ENCODE measurements at places on chromosomes 2 and 18. TPM values are rescaled to one million over a fixed set of nuclear protein-coding genes. Genes with fewer than 3 reads are reported as not detected.

GRCh38 chr2:212538305-212539071, at the start of gene ERBB4:
ERBB4 (minus strand) TSS chr2:212538802; CDS start chr2:212538530, 272 bp downstream.
- DNase-seq: no peak
- H3K36me3 ChIP-seq: no peaks in the 10 kb centered on the region
- H3K4me3 ChIP-seq: peak within 1 kb of the TSS; percentile 93

GRCh38 chr2:109032229-109032820, 43.3 kb upstream of the EDAR start:
- no peaks in the 10 kb centered on the region for H3K36me3 ChIP-seq
- peaks cover 34% of the 10 kb centered on the region for H3K27me3 ChIP-seq
- H3K4me3 ChIP-seq: peak overlapping the region; percentile 71
- DNase-seq: no peak
- H3K4me1 ChIP-seq: peaks cover 9% of the 10 kb centered on the region

DNA sequence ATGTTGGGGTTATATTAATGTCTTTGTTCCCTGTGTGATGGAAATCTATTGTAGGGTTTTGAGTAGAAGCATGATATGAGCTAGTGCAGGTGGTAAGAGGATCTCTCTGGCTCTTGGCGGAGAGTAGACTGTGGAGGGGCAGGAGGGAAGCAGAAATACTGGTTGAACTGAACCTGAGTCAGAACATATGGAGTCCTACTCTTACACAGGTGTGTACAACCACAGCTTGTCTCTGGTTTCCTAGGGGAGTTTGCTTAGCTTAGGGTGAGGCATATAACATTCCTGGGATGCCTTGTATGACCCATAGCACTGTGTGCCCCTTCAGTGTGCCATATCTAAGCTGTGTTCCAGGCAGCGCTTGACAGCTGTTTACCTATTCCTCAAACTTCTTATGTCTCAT, 97.3 kb upstream of the GCFC2 start:
- DNase-seq: no peak
- no peak overlapping the region for H3K4me3 ChIP-seq
- peaks cover 4% of the 10 kb centered on the region for H3K27me3 ChIP-seq
- H3K4me1 ChIP-seq: no peaks in the 10 kb centered on the region
- H3K27ac ChIP-seq: no peak overlapping the region

GRCh38 chr18:58255701-58256311, 211.8 kb downstream of the NEDD4L start:
- no peak for DNase-seq
- no peaks in the 10 kb centered on the region for H3K27me3 ChIP-seq
- no peak overlapping the region for H3K4me3 ChIP-seq
- H3K4me1 ChIP-seq: peaks cover 48% of the 10 kb centered on the region
- peaks cover 7% of the 10 kb centered on the region for H3K36me3 ChIP-seq
- no peak overlapping the region for H3K27ac ChIP-seq

- peaks cover 7% of the 10 kb centered on the region for H3K4me1 ChIP-seq
- peak; percentile 90 for DNase-seq
- H3K4me3 ChIP-seq: no peak overlapping the region
- no peak overlapping the region for H3K27ac ChIP-seq
Measured at GRCh38 chr2:219308142-219309101, 779 bp downstream of the PTPRN start.

GRCh38 chr2:211745295-211746097, 793.1 kb downstream of the ERBB4 start:
- no peaks in the 10 kb centered on the region for H3K36me3 ChIP-seq
- no peak overlapping the region for H3K27ac ChIP-seq
- no peak for DNase-seq
- no peak overlapping the region for H3K4me3 ChIP-seq
- H3K4me1 ChIP-seq: peaks cover 2% of the 10 kb centered on the region

The ITGB6 gene
- 0.13 TPM for total RNA-seq

Data from osteocyte (in vitro differentiated cells).